ENCODE measurements at places on chromosomes 5 and 9.

- DNase-seq, result no peak
Measured at GRCh38 chr5:54295651-54296276, 14.6 kb downstream of the ARL15 start.

- peak; percentile 26 for DNase-seq
Measured at GRCh38 chr5:76469656-76470290, 66.7 kb downstream of the IQGAP2 start.

- no peak for DNase-seq
Measured at GRCh38 chr5:157020511-157021222, 38.2 kb downstream of the HAVCR1 start.

DNA sequence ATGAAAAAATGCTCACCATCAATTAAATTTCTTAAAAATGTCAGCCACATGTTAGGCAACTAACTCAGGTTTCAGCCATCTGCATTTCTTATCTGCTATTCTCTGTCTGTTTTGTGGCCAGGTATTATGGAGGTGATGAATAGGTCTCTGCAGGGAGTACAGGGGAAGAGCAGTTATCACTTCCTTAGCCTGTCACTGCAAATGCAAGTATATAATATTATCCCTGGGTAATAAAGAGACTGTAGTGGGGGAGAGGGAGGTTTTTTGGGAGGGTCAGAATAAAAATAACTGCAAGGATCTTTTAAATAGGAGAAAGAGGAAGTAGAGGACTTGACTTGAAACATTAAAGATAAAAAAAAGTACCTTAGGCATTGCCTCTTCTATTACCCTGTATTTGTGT is 49.6 kb upstream of the PTGER4 start:
- no peak for DNase-seq

GRCh38 chr9:28319981-28320380 is 746.7 kb upstream of the C9orf72 start:
- DNase-seq, result no peak

GRCh38 chr5:168681556-168682183 is 102.5 kb upstream of the PANK3 start:
- DNase-seq, result peak; percentile 22

DNA sequence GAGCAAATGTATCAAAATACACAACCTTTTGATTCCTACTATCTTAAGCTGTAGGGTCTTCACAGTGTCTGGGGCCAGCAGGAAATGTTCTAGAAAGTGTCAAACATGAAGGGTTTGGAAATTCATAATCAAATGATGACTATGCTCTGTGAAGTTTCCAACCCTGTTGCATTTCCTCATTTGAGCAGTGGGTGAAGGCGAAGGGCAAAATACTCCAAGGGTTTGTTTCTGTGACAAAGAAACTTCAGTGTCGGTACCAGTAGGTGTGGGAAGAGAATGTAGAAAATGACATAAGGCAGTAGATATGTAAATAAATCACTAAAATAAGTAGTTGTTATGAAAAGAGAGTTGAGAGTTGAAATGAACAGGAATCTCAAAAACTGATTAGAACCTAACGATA is 576 bp downstream of the ALDOB start:
- DNase-seq, result no peak

DNA sequence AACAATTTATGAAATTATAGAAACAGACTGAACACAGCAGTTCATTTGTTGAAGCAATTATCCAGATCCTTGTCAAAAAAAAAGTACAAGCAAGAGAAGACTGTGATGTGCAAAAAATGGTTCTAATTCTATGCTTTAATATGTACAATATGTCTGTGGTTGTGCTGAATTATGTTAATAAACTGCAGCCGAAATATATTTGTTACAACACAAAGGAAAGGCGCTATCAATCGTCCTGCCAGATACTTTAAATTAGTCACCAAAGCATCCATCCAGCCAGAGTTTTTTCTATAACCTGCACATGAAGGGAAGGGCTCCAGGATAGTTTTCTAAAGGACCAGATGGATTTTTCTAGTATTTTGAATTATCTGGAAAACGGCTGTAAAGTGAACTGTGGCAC is 259.5 kb downstream of the BNC2 start:
- DNase-seq, result no peak

- DNase-seq, result peak; percentile 7
Measured at GRCh38 chr9:92324431-92324830, 719 bp downstream of the NOL8 start.

GRCh38 chr9:86778761-86779160 is 168.5 kb downstream of the GAS1 start:
- no peak for DNase-seq

DNA sequence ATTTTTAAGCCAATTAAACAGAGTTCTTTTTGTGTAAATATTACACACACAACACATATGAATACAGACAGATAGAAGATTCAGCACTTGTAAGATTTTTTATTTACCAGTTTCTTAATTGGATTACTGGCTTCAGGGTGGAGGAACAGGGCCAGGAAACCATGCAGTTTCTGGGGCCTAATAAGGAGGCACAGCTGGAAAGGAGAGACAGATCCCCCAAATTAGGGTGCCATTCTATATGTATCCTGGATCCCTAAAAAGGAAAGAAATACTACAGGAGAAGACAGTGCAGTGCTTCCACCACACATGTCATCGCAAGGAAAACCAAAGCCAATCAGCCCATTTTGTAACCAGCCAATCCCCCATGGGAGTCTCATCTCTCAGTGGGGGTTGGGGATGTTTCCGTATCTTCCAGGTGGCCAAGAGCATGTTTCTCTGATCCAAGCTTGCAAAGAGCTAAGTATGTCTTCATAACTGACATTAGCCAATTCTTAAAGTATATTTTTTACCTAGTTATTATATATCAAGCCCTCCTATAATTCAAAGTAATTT is 15.8 kb upstream of the ABO start:
- DNase-seq, result no peak

DNA sequence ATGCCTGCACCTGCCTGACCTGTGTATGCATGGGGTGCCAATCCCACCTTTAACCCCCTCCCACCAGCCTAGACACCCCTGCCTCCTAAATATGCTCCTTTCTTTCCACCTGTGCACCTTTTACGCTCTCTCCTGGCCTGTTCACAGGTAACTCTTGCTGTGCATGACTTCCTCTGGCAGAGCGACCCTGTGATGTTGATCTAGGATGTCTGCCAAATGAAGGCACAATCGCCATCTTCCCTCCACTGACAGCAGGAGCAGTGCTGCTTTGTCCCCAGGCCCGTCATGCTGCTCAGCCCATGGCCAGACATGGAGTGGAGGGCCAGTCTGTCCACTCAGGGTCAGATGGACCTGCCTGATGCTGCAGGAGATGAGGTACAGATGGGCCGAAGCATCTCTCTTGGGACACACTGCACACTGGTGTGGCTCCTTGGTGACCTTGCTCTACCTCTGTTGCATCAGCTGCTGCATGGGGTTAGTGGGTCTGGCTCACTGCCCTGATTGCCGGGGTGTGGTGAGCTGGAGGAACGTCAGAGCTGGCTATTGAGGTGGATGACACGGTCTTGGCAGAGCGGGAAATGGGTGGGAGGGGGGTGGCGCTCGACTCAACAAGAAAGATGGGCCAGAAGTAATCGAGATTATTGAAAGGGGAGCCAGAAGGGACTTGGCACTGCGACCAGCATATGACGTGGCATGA is 101.7 kb upstream of the PITX1 start:
- DNase-seq, result no peak

- no peak for DNase-seq
Measured at GRCh38 chr5:180323941-180324600, 29.1 kb downstream of the GFPT2 start.

GRCh38 chr9:33995449-33995848 is 53.2 kb downstream of the UBAP2 start:
- DNase-seq, result no peak

GRCh38 chr9:21803649-21804048 is 1.2 kb downstream of the MTAP start:
- no peak for DNase-seq

DNA sequence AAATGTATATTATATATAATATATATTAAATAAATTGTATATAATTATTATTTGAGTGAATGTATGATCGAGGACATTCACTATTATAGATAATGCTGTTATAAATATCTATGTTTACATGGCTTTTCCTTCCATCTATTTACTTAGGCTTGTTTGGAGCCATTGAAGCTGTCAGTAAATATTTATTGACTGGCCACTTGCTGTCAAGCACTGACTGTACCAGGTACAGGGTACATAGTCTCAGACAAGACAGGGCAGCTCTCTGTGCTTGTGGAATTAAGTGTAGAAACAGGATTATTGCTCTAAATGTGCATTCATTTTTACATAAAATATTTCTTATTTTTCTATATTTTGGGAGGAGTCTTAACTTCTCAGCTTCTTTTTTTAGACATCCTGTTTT is 16.4 kb downstream of the FAXDC2 start:
- DNase-seq, result no peak

GRCh38 chr9:131593091-131593820 is 47.9 kb downstream of the PRRT1B start:
- no peak for DNase-seq

DNA sequence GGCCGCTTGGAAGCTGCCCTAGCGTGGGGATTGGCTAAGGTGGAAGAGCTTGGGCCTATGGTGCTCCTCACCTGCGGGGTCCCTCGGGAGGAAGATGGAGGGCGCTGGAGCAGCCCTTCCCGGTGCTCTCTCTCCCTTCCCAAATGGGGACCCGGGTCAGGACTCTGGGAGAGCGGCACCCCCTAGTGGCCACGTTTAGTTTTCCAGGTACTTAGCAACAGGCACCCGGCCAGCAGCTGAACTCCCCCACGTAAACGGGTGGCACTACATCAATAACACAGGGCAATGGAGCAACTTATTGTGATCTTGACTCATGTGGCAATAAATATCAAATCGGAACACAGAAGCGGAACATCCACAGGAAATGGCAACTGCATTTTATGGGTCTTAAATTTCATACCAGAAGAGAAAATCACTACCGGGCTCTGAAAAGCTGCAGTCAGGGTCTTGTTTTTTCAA is 316.6 kb downstream of the AGTPBP1 start:
- DNase-seq, result peak; percentile 69

DNA sequence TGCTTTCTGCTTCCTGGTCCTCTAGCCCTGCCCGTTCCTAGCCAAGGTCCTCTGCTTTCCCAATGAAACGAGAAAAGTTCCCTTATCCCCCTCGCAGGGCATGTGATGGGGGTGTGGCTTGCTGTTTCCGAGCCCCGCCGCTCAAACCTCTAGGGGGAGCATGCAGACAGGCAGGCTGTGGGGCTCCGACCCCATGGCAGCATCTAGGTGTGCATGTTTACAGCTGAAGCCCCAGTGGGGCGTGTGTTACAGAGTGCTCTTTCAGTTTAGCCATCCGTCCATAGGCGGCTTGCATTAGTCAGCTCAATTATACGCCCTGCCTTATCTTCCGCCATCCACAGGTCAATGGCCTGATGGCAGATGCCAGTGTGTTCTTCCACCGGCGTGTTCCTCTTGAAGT is 48.3 kb upstream of the SPATA31E1 start:
- no peak for DNase-seq

GRCh38 chr5:168853972-168854371 is 274.8 kb upstream of the PANK3 start:
- DNase-seq, result no peak

GRCh38 chr5:141574122-141574510 is 44.7 kb downstream of the DIAPH1 start:
- DNase-seq, result no peak

- peak; percentile 7 for DNase-seq
Measured at GRCh38 chr9:72039532-72039931, 20.9 kb downstream of the C9orf57 start.

DNA sequence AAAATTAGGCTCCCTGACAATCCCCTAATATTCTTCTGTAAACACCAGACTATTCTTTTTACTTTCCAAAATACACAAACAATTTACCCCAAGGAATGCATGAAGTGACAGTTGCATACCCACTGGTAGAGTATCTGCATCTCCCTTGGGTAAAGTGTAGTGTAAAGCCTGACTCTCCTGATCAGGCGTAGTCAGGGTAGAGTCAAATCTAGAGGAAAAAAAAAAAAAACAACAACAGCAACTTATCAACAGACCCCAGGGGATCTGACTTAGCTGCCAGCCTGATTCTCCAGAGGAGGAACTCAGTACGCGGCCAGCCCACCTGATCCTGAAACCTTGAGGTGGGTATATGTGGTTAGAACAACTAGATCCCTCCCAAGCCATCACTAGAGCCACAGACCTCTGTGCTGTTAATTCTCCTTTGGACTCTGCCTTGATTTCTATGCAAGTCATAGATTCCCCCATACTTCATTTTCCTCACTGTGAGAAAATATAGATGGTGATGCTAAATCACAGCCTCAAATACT is 61.0 kb downstream of the ZNF608 start:
- no peak for DNase-seq

DNA sequence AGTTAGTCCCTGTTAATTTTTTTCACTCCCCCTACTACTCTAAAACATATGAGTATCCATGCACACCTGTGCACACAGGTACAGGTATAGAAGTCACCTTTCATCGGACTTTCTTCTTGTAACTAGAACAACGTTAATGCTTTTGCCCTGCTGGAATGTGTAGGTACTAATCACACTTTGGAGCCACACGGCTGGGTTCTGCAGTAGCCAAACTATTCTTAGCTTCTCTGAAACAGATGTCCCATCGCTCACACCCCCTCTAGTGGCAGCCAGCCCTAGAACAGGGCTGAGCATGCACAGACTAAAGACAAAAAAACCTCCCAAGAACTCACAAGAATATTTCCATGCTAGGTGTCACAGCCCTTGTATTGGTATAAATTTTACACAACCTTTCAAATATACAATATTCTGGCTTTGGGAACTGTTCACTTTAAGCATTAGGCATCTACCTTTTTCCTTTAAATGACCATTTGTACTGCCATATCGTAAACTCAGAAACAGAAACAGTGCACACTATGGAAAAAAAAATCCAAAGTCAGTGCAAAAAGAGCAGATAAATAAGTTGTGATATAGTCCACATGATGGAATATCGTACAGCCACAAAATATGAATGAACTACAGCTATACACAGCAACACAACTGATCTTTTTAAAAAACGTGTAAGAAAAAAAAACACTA is 64.0 kb downstream of the RETREG1 start:
- DNase-seq, result peak; percentile 83

DNA sequence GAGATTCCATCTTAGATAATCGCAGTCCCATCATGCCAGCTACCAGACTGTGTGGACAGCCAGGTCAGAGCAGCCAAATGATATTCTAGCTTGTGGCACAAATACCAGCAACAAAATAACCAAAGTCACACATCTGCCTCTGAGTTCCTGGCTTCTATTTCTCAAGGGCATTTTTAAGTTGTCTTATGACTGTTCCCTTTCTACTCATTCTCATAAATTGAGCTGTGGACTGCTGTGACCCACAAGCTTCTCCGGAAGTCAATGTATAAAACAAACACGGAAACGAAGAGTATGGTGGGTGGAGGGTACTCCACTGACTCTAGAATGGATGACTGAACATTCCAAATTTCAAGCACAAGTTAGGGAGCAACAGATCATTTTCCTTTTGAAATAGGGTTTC is 43.9 kb downstream of the PDCD1LG2 start:
- no peak for DNase-seq

DNA sequence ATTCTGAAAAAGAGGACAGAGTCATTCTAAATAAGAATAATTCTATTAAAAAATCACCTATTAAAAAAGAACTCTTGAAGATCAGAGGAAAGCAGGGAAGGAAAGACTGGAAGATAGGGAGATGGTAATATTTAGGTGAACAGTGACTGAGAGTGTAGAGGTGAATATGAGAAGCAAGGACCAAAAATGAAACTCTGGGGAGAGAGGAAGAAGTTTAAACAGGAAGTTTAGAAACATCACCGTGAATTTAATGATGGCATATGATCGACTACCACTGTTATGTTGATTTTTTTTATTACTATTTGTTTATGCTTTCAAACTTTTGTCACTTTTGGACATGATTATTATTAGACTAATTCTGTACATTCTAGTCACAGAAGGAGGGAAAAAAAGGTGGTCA is 1.7 kb upstream of the SPINK6 start:
- DNase-seq, result no peak

GRCh38 chr9:18928711-18929110 is 104.3 kb downstream of the SAXO1 start:
- DNase-seq, result no peak
